ENCODE measurements at places on chromosomes 5 and 9. TPM values are rescaled to one million over a fixed set of nuclear protein-coding genes. Genes with fewer than 3 reads are reported as not detected.

Gene ZBTB26
- 4.5 TPM for total RNA-seq

Gene IFNA13
- total RNA-seq = not detected

Gene FCN2
- total RNA-seq = not detected

Gene ABO
- total RNA-seq = not detected

DNA sequence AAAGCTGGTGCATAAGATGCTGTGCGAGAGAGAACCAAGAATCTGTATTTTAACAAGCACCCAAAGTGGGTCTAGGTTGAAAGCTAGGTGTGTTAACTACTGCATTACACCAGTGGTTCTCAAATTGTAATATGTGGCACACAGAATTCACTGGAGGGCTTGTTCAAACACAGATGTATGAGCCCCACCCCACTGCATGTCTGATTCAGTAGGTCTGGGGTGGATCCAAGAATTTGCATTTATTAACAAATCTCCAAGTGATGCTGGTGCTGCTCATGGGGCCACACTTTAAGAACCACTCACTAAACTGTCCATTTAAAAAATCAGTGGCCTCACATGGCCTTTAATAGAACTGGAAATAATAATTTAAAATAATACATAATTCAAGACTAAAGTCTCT, 40.4 kb downstream of the LPAR1 start:
- DNase-seq = no peak

DNA sequence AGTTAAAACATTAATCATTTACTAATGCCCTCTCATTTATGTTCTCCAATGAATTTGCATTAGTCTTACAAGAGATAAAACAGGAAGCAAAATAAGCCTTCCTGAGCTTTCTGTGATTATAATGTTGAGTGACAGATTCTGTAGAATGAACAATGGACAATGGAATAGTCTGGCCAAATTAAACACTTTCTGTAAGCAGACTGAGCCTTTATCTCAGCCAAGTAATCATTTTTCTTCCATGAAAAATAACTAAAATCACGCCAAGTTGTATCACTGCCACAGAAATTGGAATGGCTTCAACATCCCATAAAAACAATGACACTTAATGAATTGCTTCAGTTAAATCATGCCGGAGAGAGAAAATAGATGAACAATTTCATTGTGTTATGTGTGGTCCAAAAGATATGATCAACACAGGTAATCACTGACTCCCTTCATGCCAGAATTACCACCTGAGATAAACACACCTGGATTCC, 63.0 kb downstream of the TSSK1B start:
- DNase-seq = no peak

DNA sequence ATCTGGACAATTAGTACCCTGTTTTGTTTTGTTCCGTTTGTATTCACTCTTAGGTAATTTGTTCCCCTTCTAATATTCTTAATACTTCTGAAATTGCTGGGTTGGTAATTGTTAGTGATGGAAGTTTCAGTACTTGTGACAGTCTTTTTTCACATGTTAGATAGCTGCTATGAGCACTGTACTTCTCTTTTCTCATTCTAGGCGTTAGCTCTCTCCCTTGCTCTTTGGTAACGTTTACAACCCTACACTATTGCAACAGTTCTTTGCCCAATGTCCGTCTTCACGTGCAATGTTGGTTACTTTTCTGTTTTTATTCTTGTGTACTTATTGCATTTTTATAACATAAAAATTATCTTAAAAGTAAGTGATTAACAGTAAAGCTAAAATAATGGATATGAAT, 1509.0 kb downstream of the MAT2B start:
- no peak for DNase-seq

- DNase-seq = no peak
Observed at GRCh38 chr5:98299435-98299834, 474.0 kb upstream of the RGMB start.

DNA sequence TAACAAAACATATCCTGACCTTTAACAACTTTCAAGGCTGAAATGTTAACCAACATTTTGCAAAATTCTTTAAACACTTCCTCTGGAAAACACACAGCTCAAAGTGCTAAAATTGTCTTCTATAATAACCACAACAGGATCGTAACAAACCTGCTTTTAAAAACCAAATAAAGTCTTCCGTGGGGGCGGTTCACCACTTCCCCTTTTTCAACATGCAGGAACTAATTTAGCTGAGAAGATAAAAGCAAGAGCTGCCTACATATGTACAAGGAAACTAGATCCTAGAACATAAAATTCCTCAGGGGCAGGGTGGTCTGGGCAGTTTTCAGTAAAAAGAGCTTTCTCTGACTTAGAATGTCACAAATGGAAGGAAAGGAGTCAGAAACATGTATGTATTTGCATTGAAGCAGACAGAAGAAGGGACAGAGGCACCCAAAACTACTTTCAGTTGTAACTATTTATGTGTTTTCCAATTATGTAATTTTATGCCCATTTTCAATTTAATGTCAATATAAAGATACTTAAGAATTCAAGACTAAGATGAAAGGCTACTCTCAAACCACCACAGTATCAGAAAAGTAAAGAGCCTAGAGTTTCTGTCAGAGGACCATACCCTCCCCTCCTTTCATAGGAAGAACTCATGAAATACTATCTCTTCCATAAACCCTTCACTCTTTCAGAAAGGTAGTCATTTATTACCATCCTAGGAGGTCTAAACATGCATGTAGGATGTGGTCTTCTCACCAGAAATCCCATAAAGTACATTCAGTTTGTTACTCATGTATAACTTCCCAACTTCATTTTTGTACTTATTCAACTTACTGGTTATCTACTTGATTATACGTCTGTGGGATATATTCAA, 185.9 kb upstream of the RASA1 start:
- no peak for DNase-seq

Measured in HepG2 (cell line).